ENCODE measurements at places on chromosomes 4 and X.

DNA sequence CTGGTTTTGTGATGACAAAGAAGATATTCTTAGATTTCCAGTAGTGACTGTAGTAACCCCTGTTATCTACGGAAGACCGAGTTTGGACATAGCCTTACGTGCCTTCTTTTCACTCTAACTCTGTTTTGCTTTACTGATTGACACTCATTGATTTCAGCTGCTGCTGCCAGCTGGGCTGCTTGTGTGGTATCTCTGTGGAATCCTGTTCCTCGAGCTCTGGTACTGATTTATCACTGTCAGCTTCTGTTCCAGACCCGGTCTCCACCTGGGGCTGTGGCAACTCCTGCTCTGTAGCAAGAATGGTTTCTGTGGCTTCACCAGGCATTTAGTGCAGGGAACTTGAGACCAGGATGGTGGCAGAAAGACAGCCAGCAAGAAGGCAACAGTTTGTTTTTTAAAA lies 24.6 kb upstream of the LAP3 start:
- DNase-seq: no peak

- DNase-seq: peak; percentile 43
Measured at GRCh38 chrX:109886122-109886761, 116.7 kb upstream of the TMEM164 start.

- DNase-seq: no peak
Measured at GRCh38 chr4:17773135-17773698, 8.2 kb downstream of the FAM184B start.

DNA sequence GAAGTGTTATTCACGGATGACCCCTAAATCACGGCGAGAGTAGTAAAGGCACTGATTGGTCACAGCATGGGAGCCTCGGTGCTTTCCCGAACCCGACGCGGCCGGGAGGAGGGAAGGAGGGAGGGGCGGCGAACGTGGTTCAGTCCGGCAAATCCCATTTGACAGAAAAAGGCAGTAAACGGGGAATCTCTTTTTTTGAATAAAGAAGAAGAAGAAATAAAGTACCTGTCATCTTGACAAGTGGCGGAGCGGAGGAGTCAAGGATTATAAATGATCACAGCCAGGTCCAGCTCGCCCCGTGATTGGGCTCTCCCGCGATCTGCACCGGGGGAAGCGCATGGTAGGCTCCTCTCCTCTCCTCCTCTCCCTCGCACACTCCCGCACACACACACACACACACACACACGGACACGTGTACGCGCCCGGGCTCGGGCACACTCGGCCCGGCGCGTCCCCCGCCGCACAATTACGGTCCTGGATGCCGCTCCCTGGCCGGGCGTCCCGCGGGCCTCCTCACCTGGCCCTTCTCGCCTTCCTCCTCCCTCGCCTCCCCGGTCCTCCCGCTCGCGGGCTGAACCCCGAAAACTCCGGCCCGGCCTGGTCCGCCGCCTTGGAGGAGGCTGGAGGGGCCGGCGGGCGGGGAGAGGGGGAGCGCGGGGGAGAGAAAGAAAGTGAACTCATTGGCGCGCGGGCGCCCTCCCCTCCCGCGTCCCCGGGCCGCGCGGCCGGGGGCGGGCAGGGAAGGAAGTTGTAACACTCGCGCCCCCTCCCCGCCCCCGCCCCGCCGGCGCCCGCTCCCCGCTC lies 99.2 kb upstream of the TENM3 start:
- DNase-seq: no peak

- no peak for DNase-seq
Measured at GRCh38 chr4:128527351-128527750, 239.7 kb upstream of the PGRMC2 start.

DNA sequence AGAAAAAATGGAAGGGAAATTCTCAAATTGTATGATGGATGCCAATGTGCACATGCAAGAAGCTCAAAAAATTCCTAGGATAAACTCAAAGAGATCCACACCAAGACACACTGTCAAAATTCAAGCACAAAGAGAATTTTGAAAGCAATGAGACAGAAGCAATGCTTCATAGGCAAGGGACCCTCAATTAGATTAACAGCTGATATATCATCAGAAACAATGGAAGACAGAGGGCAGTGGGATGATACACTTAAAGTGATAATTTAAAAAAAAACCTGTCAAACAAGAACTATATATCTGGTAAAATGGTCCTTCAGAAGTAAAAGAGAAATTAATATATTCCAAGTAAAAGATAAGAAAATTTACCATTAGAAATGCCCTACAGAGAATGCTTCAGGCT lies 306.3 kb upstream of the PCDH7 start:
- no peak for DNase-seq

DNA sequence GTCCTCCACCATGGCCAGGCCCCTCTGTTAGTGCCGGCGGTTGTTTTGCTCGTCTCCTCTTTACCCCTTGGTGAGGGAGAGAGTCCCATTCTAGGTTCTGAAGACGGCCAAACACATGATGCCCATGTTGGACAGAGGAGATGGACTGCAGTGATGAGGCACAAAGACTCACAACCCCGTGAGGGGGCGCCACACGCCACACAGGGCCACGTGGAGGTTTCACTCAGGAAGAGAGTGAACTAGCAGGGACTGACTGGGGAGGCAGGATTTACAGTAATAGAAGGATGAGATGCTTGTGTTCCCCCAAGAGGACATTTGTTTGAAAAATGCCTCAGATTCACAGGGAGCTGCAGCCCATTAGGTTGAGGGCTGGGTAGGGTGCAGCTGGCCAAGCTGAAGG lies 655.3 kb upstream of the FRG1 start:
- DNase-seq: no peak

- DNase-seq: peak; percentile 21
Measured at GRCh38 chr4:169410839-169411770, 140.3 kb upstream of the SH3RF1 start.

DNA sequence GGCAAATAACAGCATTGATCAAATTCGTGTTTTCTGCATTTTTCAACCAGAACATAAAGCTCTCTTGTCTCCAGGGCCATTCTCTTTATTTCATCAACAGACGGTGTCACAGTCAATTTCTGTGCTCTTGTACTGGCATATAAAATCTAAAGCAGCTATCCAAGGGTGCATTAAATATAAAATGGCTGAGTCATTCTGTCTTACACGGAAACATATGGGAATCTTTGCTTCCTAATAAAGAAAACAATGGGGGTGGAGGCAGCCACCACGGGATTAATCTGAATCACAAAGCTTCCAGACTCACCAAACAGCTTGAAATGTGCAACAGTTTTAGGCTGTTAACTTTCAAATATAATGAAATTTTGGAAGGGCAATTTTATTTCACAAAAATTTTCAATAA lies 132.6 kb downstream of the IL15 start:
- DNase-seq: no peak

DNA sequence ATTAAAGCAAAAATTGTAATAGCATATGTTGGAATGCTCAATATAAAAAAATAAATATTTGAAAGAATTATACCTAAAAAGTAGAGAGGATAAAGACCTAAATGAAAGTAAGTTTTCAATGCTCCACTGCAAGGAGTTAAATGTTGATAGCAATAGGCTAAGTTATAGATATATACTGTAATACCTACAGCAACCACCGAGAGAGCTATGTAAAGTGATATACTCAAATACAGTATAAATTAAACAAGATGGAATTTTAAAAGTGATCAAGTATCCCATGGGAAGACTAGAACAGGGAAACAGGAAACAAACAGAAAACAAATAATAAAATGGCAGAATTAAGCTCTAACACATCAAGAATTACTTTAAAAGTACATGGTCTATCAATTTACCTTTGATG lies 73.9 kb downstream of the CASP3 start:
- no peak for DNase-seq

DNA sequence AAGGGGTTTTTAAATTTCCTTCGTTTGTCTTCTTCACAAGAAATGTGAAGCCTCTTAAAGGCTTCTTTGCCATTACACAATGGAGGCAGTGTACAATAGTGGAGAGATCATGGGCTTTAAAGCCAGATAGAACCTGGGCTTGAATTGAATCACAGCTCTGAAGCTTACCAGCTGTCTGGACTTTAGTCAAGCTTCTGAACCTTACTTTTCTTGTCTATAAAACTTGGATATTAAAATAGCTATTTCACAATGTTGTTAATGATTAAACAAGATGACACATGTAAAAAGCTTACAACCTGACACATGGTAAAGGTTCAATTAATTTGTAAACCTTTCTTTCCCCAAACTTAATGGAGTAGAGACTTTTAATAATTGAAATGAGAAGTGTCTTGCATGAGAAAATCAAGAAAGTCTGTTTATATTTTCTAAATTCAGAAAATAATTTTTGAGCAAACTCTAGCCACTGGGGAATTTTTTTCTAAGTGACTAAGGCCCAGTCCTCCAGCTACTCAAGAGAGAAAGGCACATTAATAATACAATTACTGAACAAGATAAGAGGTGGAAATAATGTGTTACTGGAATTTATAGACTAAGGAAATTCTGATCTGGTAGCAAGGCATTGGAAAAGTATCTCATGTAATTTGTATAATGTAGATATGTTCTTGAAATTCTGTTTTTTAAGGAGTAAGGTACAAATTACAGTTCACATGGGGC lies 21.7 kb upstream of the TBC1D8B start:
- no peak for DNase-seq

DNA sequence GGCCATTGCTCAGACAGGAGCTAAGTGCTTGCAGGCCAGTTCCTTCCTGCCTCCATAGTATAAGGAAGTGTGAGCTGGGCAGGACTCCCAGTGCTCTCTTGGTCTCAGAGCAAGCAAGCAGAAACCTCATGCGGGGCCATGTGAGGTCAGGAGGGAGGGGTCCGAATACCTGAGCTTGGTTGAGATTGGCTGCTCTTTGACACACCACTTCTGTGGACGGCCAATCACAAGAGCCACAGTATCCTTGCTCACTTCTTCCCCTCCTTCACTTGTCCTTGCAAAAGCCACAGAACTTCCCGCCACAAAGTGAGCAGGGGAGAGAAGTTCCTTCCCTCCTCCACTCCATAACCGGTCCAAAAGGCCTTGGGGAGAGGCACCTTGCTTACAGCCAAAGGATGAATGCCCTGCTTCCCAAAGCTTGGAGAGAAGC lies 56.7 kb downstream of the PRPS1 start:
- DNase-seq: peak; percentile 83

DNA sequence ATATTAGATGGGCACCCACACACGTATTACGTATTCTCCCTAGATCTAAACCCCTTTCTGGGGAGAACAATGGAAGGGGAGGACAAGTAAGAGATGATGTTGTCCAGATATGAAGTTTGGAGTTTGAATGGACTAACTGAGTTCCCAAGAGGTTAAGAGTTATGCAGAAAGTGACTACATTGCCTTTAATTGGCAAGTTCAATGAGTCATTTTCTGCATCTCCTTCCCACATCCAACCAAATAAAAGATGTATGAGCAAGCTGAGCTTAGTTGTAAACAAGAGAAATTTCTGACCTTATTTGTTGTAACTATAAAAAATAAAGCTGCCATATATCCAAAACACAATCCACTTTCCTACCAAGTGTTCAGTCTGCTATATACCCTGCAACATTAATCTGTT lies 50.5 kb downstream of the TIGD2 start:
- DNase-seq: no peak

DNA sequence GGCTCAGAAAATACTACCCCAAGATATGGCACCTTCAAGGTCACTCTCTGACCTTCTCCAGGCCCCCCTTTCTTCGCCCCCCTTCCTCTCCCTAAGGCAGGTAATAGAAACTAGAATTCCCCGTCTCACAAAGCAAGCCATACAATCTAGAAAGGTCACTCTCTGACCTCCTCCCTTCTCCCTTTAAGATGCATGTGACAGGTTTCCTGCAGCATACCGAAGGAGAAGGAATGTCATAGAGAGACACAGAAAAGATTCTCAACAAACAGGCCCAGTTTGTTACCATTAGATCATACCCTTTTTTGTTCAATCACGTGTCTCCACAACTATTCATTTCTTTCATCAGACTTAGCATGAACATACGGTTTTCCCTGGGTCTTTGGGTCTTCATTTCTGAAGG lies 51.2 kb upstream of the RBMXL3 start:
- no peak for DNase-seq

- no peak for DNase-seq
Measured at GRCh38 chrX:103678199-103678993, 8.1 kb downstream of the MORF4L2 start.

GRCh38 chr4:40837094-40837870 lies 87.5 kb downstream of the NSUN7 start:
- no peak for DNase-seq

- no peak for DNase-seq
Measured at GRCh38 chr4:35538807-35539206, 705.5 kb downstream of the ARAP2 start.

DNA sequence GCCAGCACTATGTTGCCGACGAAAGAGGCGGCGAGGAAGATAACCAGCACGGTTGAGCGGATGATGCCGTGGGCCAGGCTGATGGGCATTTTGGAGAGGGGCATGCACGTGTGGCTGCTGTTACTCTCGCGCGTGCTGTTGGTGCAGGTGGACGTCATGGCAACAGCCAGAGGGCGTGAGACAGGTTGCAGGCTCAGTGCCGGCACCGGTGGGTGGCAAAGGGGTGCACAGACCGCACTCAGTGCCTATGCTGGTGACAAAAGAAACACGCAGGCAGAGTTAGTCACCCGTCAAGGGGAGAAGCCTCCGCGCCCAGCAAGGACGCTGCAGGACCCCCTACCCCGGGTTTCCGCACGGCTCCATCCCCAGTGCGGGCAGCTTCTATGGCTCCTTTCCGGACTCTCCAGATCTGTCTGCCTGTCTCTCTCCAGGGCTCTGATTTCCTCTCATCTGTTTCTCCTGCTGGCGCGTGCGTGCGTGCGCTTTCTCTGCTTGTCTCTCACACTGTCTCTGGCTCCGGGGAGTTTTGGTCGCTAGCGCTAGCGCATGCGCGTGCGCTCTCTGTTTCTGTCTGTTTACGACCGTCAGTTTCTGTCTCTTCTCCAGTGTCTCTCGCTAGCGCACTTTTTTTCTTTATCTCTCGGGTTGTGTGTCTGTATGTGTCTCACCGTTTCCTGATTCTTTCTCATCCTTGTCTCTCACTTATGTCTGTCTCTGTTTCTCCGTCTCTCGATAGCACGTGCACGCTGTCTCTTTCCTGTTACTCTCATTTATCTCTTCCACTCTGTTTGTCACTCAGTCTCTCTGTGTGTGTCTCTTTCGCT lies 2.1 kb downstream of the GPR101 start:
- no peak for DNase-seq

GRCh38 chr4:16480011-16480410 lies 253.7 kb upstream of the TAPT1 start:
- DNase-seq: no peak

GRCh38 chr4:14916554-14917297 lies 85.6 kb upstream of the CPEB2 start:
- DNase-seq: no peak

DNA sequence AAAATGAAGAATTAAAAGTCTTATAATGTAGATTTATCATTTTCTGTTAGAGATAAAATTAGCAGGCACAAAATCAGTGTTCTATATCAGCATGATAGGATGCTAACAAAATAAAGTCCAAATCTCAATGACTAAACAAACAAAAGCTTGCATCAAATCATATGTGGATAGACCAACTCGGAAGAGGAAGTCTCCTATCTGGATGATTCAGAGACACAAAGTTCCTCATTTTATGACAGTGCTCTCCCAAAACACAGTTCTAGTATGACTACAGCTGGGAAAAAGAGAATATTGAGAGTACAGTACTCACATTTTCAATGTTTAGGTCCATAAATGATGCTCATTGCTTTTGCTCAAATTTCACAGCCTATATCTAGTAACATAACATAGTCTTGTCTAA lies 376.1 kb upstream of the CTSO start:
- peak; percentile 90 for DNase-seq
